ENCODE measurements at places on chromosomes 4 and X. TPM values are rescaled to one million over a fixed set of nuclear protein-coding genes. Genes with fewer than 3 reads are reported as not detected.

DNA sequence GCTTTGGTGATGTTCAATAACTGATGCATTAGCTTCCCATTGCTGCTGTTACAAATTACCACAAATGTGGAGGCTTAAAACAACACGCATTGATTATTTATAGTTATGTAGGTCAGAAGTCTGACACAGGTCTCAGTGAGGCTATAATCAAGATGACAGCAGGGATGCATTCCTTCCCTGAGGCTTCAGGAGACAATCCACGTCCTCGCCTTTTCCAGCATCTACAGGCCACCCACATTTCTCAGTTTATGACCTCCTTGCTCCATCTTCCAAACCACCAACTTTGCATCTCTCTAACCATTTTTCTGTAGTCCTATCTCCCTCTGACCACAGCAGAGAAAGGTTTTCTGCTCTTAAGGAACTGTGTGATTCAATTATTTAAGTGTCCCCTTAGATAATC is 92.5 kb downstream of the GASK1B start:
- DNase-seq: no peak

DNA sequence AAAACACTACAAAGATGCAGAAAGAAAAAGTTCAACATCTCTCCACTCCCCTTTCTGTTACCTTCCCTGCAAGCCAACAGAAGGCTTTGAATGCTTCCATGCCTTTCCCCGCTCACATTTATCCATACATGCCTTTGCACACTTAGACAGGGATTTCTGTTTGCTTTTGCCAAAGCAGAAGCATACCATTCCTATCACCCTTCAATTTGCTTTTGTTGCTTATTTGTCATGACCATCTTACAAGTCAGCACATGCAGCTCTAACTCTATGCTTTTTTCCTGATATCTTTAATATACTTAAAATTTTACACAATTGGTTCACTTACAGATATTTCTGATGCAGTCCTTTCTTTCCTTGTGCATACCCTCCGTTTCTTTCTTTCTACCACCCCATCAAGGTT is 169.6 kb downstream of the CORIN start:
- no peak for DNase-seq

DNA sequence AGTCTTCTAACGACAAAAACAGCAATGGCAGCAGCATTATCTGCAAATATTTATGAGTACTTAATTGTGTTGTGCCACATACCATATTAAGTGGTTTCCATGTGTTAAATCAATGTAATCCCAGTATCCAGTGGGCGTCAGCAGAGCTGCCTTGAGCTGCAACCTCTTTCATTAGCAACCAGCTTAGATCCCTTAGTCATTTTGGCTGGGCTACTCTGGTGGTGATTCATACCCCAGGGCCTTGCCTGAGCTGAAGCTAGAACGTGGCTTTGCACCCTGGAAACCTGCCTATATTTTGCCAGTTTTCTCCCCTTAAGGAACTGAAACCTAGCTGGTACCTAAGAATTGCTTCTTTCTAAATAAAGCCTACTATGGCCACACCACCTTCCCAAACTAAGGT is 474.3 kb upstream of the FTHL17 start:
- no peak for DNase-seq

HSFX3 gene
- total RNA-seq: not detected

DNA sequence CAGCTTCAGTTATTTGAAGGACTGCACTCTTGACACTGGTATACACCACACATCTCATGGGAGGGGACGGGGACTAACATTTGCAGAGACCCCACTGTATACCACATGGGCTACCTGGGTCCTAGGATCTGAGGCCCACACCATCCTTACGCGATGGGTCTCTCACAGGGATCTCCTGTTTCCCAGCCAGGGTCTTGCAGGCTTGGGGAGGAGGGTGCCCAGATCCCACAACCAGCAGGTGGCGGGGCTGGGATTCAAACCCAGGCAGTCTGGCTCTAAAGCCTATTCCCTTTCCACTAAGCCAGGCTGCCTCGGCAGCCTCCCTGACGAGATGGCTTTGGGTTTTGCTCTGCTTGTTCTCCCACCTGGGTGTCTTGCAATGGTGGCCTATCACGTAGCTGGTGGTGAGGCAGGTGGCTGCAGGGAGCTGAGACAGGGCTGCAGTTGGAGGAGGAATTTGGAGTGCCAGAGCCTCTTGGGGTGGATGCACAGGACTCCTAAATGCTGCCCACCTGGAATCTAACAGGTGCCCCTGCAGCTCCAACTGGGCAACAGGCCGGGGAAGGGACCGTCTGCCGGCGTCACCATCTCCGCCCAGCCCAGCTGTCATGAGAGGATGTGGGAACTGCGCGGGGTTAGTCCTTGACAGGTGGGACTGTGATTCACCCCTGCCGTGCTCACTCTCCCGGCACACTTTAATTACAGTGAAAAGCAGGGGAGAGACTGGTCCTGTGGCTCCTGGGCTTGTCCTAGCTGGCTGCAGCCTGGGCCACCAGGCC is 110.7 kb downstream of the PSAPL1 start:
- DNase-seq: no peak

DNA sequence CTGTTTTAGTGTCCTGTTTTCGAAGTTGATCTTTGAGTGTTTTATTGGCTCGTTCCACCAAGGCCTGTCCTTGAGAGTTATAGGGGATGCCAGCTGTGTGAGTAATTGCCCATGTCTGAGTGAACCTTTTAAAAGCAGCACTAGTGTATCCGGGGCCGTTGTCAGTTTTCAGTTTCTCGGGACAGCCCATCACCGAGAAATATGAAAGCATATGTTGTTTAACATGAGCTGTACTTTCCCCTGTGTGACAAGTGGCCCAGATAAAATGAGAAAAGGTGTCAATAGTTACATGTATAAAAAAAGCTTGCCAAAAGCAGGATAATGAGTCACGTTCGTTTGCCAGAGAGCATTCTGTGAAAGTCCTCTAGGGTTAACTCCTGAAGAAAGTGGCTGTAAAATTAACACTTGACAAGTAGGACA is 48.6 kb upstream of the RASSF6 start:
- DNase-seq: no peak

GRCh38 chr4:126766241-126766640 is 866.5 kb upstream of the INTU start:
- DNase-seq: no peak

GRCh38 chrX:155841232-155841631 is 39.9 kb upstream of the VAMP7 start:
- DNase-seq: no peak

GRCh38 chr4:8365951-8366350 is 74.6 kb downstream of the ACOX3 start:
- DNase-seq: no peak

GRCh38 chr4:105976915-105977314 is 81.6 kb downstream of the NPNT start:
- no peak for DNase-seq

DNA sequence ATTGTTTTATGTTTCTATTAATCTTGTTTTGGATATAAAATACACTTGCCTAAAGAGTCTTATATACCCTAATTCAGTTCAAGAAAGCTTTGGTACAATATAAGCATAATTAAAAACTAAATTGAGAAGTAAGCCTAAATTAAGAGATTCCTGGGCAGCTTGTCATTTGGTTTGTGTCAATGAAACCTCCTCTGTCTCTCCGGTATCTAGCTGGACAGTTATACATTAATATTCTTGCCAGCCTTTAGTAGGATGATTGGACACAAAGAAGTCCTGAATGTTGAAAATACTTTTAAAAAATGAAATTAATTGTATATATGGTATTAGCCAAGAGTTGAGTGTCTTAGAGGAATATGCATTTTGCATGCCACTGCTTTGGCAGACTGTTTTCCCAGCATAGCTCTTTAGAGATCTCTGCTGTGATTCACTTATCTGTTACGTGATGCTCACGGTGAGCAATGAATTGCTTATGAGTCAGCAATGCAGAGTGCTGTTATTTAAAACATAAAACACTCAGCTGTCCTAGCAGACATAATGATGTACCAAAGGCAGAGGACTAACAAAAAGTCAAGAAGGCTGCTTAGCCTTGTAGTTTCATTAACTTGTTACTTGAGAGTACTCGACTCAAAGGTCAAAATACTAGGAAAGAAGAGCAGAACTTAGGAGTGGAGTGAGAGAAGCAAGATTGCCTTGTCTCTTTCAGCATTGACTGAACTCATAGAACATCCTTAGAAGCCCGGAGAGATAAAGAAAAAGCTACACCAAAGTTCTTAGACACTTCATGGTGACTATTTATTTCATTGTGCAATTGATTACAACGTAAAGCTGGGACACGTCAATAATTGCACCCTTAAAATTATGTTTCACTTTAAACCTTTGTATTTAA is 1296.1 kb upstream of the PCDH7 start:
- no peak for DNase-seq

GRCh38 chrX:119087121-119087520 is 14.3 kb downstream of the CT47C1 start:
- no peak for DNase-seq

DNA sequence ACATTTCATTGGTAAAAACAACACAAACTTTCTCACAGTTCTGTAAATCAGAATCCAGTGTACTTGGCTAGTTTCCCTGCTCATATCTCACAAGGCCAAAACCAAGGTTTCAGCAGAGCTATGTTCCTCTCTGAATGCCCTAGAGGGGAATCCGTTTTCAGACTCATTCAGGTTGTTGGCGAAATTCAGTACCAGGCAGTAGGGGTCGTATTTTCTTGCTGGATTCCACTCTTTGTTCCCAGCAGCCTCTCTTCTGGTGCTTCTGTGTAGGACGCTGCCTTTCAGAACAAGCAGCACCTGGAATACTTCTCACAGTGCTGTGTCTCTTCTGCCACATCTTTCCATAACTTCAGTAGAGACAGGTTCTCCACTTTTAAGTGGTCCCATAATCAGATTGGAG is 351.9 kb downstream of the PCDH18 start:
- no peak for DNase-seq

RAB39B gene
- total RNA-seq: 1.2 TPM

SSX4B gene
- total RNA-seq: not detected

GRCh38 chr4:19945979-19946380 is 305.7 kb upstream of the SLIT2 start:
- peak; percentile 10 for DNase-seq

- DNase-seq: no peak
Measured at GRCh38 chr4:88320780-88321373, 36.5 kb upstream of the PPM1K start.

DNA sequence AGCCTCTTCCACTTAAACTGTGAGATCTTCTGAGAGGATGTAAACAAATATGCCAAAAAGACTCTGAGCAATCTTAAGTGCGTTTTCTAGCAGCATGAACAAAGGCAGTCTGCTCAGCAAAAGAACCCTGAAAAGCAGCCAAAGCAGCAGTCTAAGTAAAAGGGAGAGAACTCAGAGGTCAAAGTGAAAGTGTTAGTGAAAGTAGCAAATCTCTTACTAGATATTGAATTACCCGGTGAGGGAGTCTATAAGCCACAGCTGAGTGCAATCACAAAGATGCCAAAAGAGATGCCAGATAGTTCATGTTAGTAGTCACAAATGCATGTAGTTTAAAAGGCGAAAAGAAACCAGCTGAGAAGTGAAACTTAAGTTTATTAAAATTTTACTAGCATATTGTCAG is 7.9 kb upstream of the GNRHR start:
- no peak for DNase-seq

- DNase-seq: no peak
Measured at GRCh38 chr4:25859429-25860148, 3.2 kb downstream of the SEL1L3 start.

DNA sequence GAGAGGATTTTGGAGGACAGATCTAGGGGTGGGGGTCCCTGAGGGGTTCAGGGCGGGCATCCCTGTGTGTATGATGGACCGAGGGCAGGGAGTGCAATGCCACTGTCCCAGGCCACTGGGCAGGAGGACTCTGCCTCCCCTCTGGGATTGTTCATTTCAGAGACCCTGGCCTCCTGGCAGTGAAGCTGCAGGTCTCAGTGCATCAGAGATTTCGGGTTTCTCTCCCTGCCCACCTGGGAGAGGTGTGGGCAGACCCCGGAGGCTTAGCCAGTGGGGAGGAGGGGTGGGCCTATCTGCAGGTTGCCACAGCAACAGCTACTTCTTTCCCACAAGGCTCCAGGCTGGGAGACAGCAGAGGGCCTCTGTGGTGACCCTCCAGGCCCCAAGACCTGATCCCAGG is 80.1 kb upstream of the LRPAP1 start:
- DNase-seq: no peak

SLC49A3 gene
- total RNA-seq: 13.9 TPM

DNA sequence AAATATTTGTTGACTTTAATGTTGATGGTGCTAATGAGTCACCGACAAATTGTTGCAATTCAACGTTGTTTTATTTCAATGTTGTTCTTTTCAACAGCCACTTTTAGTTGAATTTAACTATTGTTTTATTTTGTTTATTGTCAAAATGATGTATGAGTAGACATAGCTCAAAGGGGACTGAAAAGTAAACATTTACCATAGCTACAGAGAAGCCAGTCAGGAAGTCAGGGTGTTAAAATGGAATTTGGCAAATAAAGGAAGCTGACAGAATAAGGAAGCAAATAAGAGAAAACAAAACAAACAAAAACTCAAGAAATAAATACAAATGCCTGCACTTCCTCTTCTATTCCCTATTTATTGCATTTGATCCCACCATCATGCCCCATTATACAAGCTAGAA is 648.4 kb upstream of the HTR2C start:
- no peak for DNase-seq

- DNase-seq: no peak
Measured at GRCh38 chr4:112751447-112751846, 114.5 kb downstream of the LARP7 start.

DNA sequence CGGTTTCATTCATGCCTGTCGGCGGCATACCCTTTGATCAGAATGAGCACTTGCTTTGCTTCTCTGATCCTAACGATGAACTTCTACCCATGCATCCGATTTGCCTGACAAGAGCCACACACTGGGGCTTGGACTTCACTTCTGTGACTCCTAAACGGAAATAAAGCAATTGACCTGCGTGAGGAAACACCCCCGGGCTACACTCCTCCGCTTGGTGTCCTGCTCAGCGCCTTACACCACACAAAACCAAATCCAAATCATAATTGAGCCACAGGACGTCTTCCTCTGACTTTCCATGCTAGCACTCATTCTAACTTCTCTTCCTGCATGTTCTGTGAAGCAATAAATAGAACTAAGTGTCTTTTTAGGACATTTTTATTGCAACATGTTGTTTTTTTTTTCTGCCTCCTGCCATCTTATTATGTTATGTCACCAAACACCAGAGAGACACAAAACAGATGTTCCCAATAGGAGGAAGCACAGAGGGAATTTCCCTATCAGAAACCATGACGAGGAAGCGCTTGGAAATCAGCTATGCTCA is 110.8 kb upstream of the FAM9B start:
- DNase-seq: no peak
